ENCODE measurements at places on chromosomes 16 and 17. TPM values are rescaled to one million over a fixed set of nuclear protein-coding genes. Genes with fewer than 3 reads are reported as not detected.

The PYY gene
- not detected for total RNA-seq

The CCL15 gene
- not detected for total RNA-seq

The HBA1 gene
- not detected for total RNA-seq

The ATP2A1 gene
- total RNA-seq: 1.8 TPM

The ABCC12 gene
- not detected for total RNA-seq

The TERB1 gene
- not detected for total RNA-seq

The CEP295NL gene
- 0.67 TPM for total RNA-seq

The CCP110 gene
- 14.9 TPM for total RNA-seq

The PIK3R5 gene
- total RNA-seq: not detected

The NHLRC4 gene
- not detected for total RNA-seq

The MILR1 gene
- not detected for total RNA-seq

The TTYH2 gene
- total RNA-seq: 1.6 TPM

Measured in chondrocyte (in vitro differentiated cells).